H1 (cell line): ENCODE measurements at places on chromosomes 5 and 9. TPM values are rescaled to one million over a fixed set of nuclear protein-coding genes. Genes with fewer than 3 reads are reported as not detected.

GRCh38 chr5:178396796-178397720 is 164.5 kb upstream of the PHYKPL start:
- no peak for DNase-seq
- no peaks in the 10 kb centered on the region for H3K36me3 ChIP-seq
- no peaks in the 10 kb centered on the region for H3K4me1 ChIP-seq
- H3K4me3 ChIP-seq = no peak overlapping the region
- no peak overlapping the region for H3K27ac ChIP-seq

DNA sequence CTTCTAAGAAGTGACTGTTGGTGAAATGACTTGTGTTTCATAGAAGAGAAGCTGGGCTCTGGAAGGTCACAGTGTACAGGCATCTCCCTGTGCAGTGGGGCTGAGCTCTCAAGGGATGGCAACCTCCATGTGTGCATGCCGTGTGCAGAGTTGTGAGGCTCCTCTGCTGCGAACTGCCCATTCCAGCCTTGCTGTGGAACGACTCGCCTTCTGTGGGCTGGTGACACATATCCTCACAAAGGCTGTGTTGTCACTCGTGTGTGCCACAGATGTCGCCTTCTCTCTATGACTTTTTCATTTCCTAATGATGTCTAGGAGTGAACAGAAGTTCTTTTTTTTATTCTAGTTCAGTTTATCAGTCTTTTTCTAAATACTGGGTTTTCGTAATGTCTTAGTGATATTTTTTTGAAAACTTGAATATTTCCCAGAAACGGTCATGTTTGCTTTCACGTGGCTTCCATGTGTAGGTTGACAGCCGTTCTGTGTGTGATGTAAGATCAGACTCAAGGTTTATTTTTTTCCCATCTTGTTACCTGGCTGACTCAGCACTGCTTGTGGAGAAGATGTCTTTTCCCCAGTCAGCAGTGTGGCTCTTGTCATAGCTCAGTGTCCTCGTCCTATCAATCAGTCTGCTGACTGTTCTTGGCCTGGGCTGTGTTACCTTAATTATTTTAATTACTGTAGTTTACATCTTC is 57.3 kb upstream of the CACNA1B start:
- peaks cover 52% of the 10 kb centered on the region for H3K36me3 ChIP-seq
- H3K27ac ChIP-seq = no peak overlapping the region
- DNase-seq = no peak
- H3K4me1 ChIP-seq = no peaks in the 10 kb centered on the region
- H3K4me3 ChIP-seq = no peak overlapping the region

DNA sequence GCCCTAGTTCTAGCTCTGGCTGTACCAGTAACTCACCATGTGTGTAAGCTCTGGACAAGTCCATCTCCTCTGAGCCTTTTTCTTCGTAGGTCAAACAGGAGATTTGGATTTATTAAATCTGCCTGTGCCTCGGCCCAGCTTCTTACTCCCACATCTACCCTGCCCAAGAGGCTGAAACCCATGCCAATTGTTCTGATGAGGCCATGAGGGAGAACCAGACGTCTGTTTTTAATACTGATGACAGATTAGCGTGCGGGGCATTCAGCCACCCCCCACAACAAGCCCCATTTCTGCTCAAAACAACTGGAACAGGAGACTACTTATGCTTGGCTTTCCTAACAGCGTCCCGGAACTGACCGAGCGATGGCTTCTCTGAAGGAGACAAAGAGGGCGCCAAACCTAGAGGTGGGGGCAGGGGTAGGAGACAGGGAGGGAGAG is 81.2 kb upstream of the TRIM32 start:
- H3K27ac ChIP-seq = no peak overlapping the region
- no peaks in the 10 kb centered on the region for H3K36me3 ChIP-seq
- peaks cover 6% of the 10 kb centered on the region for H3K4me1 ChIP-seq
- no peaks in the 10 kb centered on the region for H3K27me3 ChIP-seq
- H3K4me3 ChIP-seq = no peak overlapping the region

- no peak overlapping the region for H3K27ac ChIP-seq
- H3K27me3 ChIP-seq = no peaks in the 10 kb centered on the region
- H3K4me3 ChIP-seq = no peak overlapping the region
- H3K36me3 ChIP-seq = no peaks in the 10 kb centered on the region
Measured at GRCh38 chr5:156540491-156540890, 213.5 kb downstream of the SGCD start.

DNA sequence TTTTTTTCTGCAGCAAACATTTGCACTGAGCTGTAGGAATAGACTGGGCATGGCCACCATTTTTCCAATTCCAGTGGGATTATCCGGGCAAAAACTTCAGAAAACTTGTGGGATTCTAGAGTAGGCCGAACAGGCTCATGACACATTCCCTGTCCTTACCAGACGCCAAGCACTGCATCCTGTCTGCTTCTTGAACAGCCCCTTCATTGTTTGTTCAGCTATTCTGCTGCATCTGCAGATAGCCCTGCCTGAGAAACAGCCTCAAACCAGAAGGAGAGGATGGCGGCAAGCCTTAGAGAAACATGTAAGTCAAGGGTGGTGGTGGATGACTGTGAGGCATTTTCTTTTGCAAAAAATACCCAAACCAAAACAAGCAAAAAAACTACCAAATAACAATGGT is 111.8 kb upstream of the NTRK2 start:
- H3K4me3 ChIP-seq = no peak overlapping the region
- no peaks in the 10 kb centered on the region for H3K27me3 ChIP-seq
- no peak overlapping the region for H3K27ac ChIP-seq

- no peaks in the 10 kb centered on the region for H3K27me3 ChIP-seq
- peaks cover 2% of the 10 kb centered on the region for H3K4me1 ChIP-seq
- no peaks in the 10 kb centered on the region for H3K36me3 ChIP-seq
Measured at GRCh38 chr9:122806661-122807060, 6.7 kb downstream of the OR1K1 start.

- H3K36me3 ChIP-seq = no peaks in the 10 kb centered on the region
- no peaks in the 10 kb centered on the region for H3K4me1 ChIP-seq
- H3K27ac ChIP-seq = no peak overlapping the region
- DNase-seq = no peak
- no peak overlapping the region for H3K4me3 ChIP-seq
Measured at GRCh38 chr9:35258660-35259474, 97.1 kb downstream of the UNC13B start.

Gene ACOT12
- total RNA-seq = 0.33 TPM in 1 of 2 replicates, not detected in the other

Gene UBQLN1
- 101 and 105 TPM in 2 replicates for total RNA-seq

DNA sequence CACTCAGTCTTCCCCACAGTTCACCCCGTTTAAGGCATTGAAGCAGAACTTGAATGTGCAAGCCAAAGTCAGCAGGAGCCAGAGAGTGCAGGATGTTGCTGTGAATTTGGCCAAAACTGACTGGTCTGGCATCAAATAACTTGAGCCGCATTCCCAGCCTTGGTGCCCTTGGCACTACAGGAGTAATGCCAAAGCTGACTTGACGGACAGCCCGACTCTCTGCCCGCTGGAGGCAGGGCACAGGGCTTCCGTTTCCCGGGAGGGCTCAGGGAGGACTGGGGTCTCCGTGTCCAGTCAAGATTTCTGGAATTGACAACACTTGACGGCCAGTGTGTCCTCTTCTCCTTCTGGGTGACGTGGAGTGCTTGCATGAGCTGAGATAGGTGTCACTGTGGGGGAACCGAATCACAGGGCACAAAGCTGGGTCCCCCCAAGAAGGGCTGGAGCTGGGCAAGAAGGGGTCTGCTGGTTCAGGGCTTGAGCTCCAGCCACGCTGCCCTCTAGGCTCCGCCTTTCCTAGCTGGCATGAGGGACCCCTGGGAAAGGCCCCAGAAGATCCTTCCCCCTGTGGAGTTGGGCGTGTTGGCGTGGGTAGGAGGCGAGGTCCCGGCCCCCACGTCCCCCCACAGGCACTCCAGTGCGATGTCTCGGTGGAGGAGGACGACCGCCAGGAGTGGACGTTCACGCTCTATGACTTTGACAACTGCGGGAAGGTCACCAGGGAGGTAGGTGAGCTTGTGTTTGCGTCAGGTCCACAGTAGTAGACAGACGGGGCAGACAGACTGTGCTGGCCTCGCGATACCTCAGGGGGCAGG is 25.2 kb downstream of the NKD2 start:
- DNase-seq = no peak
- H3K4me3 ChIP-seq = no peak overlapping the region
- H3K27ac ChIP-seq = no peak overlapping the region; the same call in 1 of the 2 replicates
- no peaks in the 10 kb centered on the region for H3K4me1 ChIP-seq
- H3K27me3 ChIP-seq = no peaks in the 10 kb centered on the region

Gene EEIG1
- total RNA-seq = 50.8 and 51.3 TPM in 2 replicates

Gene SHROOM1
- 5.2 and 5.7 TPM in 2 replicates for total RNA-seq

GRCh38 chr9:86185872-86186271 is 73.6 kb downstream of the C9orf153 start:
- H3K36me3 ChIP-seq = no peaks in the 10 kb centered on the region
- H3K27me3 ChIP-seq = no peaks in the 10 kb centered on the region
- no peak overlapping the region for H3K4me3 ChIP-seq
- peaks cover 5% of the 10 kb centered on the region for H3K4me1 ChIP-seq
- H3K27ac ChIP-seq = no peak overlapping the region

GRCh38 chr9:93171261-93171990 is 12.5 kb upstream of the WNK2 start:
- no peak overlapping the region for H3K27ac ChIP-seq
- no peak overlapping the region for H3K4me3 ChIP-seq
- no peaks in the 10 kb centered on the region for H3K27me3 ChIP-seq
- H3K4me1 ChIP-seq = no peaks in the 10 kb centered on the region

GRCh38 chr9:112505607-112506006 is 19.0 kb downstream of the KIAA1958 start:
- no peak overlapping the region for H3K27ac ChIP-seq
- H3K4me3 ChIP-seq = no peak overlapping the region
- no peaks in the 10 kb centered on the region for H3K36me3 ChIP-seq

DNA sequence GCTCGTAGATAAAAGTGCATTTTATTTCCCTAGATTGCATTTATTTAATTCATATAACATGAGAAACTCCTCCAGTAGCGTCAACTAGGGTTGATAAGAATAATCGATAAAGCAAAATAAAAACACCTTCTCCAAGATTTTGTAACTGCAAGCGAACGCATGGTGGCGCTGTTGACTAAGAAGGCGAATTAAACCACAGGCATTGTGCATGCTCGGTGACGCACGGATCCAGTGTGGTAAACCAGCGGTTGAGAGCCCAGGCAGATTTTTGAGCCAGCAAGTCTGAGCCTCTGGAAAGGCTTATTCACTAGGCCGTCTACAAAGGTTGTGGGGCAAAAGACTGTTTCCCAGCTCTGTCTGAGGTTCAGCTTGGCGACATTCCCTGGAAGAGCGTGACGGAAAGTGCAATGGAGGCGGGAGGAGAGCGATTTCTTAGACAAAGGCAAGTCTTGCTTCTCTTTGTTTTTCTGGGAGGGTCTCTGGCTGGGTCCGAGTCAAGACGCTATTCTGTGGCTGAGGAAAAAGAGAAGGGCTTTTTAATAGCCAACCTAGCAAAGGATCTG is at the start of gene PCDHB3:
Gene PCDHB3 (plus strand): TSS at position 231 of the 563 bp plus-strand sequence. CDS start 177 bp downstream, at position 408.
- no peaks in the 10 kb centered on the region for H3K4me1 ChIP-seq
- DNase-seq = peak; percentile 87
- H3K27me3 ChIP-seq = no peaks in the 10 kb centered on the region

GRCh38 chr5:116446356-116447005 is 128.1 kb downstream of the SEMA6A start:
- H3K36me3 ChIP-seq = peaks cover 25% of the 10 kb centered on the region
- no peak overlapping the region for H3K4me3 ChIP-seq
- H3K4me1 ChIP-seq = peaks cover 4% of the 10 kb centered on the region
- H3K27me3 ChIP-seq = no peaks in the 10 kb centered on the region

- H3K36me3 ChIP-seq = no peaks in the 10 kb centered on the region
- H3K4me1 ChIP-seq = no peaks in the 10 kb centered on the region
- H3K27me3 ChIP-seq = no peaks in the 10 kb centered on the region
- no peak for DNase-seq
- no peak overlapping the region for H3K4me3 ChIP-seq
- no peak overlapping the region for H3K27ac ChIP-seq
Measured at GRCh38 chr9:136775191-136775590, 10.9 kb upstream of the LCN15 start.

Gene SPEF2
- total RNA-seq = 0.73 and 1.3 TPM in 2 replicates

- H3K27me3 ChIP-seq = no peaks in the 10 kb centered on the region
- H3K36me3 ChIP-seq = no peaks in the 10 kb centered on the region
Measured at GRCh38 chr5:170612256-170612678, 108.4 kb downstream of the KCNIP1 start.

DNA sequence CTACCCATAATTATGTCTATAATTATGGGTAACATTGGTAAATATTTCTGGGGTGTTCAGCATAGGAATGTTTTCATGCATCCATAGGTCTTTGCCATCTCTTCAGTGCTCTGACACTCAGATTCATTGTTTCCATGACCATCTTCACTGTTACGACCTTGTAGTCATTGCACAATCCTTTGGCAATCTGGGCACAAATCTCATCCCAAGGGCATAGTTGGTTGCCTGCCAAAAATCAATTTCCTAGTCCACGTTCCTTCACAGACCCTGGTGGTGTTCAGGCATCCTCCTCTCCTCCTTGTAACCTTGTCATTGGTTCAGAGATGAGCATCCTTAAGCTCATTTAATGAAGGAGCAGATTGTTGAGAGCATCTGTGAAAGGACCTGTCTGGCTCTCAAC is 1400.7 kb downstream of the CDH12 start:
- no peaks in the 10 kb centered on the region for H3K4me1 ChIP-seq
- no peaks in the 10 kb centered on the region for H3K36me3 ChIP-seq
- no peaks in the 10 kb centered on the region for H3K27me3 ChIP-seq
- no peak overlapping the region for H3K4me3 ChIP-seq
- H3K27ac ChIP-seq = no peak overlapping the region
- no peak for DNase-seq

Gene SLC25A48
- total RNA-seq = 1.8 TPM in 2 replicates

Gene ACTBL2
- not detected in 2 replicates for total RNA-seq

DNA sequence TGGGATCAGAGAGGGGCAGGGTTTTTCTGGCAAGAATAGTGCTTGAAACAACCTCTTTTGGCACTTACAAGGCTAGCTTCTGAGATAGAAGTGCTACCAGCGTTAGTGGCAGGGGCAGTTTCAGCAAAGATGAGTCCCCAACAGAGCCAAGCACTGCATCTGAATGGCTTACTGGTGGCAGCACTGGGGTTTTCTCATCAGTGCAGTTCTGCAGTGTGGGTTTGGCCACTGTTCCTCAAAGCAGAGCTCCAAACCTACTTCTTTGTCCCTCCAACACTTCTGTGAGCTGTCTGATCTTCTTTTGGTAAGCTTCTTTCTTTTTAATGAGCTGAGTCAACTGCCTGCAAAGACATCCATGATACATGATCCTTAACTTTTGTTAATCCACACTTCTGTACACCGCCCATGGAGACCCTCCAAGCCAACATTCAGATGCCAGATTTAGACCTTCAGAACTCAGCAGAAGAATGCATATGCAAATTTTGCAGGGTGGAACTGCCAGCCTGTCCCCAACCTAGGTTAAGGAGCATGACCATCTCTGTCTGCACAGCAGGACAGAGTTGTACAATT is 29.9 kb upstream of the FSTL4 start:
- H3K27me3 ChIP-seq = no peaks in the 10 kb centered on the region
- H3K27ac ChIP-seq = no peak overlapping the region
- DNase-seq = no peak
- no peaks in the 10 kb centered on the region for H3K36me3 ChIP-seq
- no peaks in the 10 kb centered on the region for H3K4me1 ChIP-seq

Gene GARIN3
- total RNA-seq = not detected in 2 replicates

- no peaks in the 10 kb centered on the region for H3K27me3 ChIP-seq
- no peak overlapping the region for H3K27ac ChIP-seq
- H3K4me1 ChIP-seq = no peaks in the 10 kb centered on the region
- no peak overlapping the region for H3K4me3 ChIP-seq
- DNase-seq = no peak
- H3K36me3 ChIP-seq = no peaks in the 10 kb centered on the region
Measured at GRCh38 chr5:174166231-174167079, 120.9 kb downstream of the NSG2 start.

Gene GABRA6
- not detected in 2 replicates for total RNA-seq

Gene PRDM12
- total RNA-seq = 0.13 and 0.22 TPM in 2 replicates
